ENCODE measurements at places on chromosomes 2 and 18. TPM values are rescaled to one million over a fixed set of nuclear protein-coding genes. Genes with fewer than 3 reads are reported as not detected.
A peak's percentile ranks its signal among the peaks of the same experiment; 100 is the strongest.

DNA sequence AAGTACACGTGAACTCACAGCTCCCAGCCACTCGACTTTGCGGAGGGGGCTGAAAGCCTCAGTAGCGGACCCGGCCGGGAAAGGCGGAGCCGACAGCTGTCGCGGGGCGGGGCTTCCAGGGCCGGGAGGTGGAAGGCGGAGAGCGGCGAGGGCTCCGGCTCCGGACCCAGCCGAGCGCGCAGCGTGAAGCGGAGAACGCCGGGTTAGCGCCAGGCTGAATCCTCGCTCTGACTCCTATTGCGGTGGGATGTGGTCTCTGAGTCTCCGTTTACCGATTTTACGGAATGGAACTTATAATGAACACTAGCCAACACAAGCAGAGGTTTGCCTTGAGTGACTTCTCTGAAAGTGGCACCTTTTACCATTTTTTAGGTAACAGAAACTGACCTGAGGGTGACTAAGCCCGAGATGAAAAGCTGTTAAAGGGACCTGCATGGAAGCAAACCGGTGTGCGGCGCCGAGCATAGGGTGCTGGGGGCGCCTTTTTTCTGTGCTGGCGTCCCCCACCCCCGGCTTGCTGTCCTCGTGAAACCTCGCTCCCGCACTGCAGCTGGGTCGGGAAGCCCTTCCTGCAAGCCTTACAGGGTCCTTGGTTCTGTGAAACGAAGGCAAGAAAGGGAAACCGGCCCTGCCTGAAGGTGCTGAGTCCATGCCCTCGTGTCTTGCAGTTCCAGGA lies 72.9 kb downstream of the EN1 start:
- no peak overlapping the region for H3K27ac ChIP-seq
- peak overlapping the region; percentile 72 for H3K4me3 ChIP-seq
- DNase-seq, result no peak

GRCh38 chr2:105575499-105576025 lies 169.2 kb upstream of the NCK2 start:
- H3K27me3 ChIP-seq, result no peaks in the 10 kb centered on the region
- no peak overlapping the region for H3K27ac ChIP-seq
- no peaks in the 10 kb centered on the region for H3K36me3 ChIP-seq

Gene ZEB2
- polyA plus RNA-seq, result 0.12 TPM

Gene PFN4
- 0.16 TPM for polyA plus RNA-seq

GRCh38 chr2:231920795-231921194 lies 5.4 kb downstream of the NPPC start:
- H3K36me3 ChIP-seq, result no peaks in the 10 kb centered on the region
- H3K27ac ChIP-seq, result no peak overlapping the region
- DNase-seq, result no peak

Gene RANBP2
- polyA plus RNA-seq, result 18.4 TPM

Gene POMC
- not detected for polyA plus RNA-seq

All from keratinocyte (primary cell).